ENCODE measurements at places on chromosomes 7 and 10.

- DNase-seq, result no peak
Measured at GRCh38 chr7:152126741-152127140, 101.3 kb downstream of the GALNT11 start.

DNA sequence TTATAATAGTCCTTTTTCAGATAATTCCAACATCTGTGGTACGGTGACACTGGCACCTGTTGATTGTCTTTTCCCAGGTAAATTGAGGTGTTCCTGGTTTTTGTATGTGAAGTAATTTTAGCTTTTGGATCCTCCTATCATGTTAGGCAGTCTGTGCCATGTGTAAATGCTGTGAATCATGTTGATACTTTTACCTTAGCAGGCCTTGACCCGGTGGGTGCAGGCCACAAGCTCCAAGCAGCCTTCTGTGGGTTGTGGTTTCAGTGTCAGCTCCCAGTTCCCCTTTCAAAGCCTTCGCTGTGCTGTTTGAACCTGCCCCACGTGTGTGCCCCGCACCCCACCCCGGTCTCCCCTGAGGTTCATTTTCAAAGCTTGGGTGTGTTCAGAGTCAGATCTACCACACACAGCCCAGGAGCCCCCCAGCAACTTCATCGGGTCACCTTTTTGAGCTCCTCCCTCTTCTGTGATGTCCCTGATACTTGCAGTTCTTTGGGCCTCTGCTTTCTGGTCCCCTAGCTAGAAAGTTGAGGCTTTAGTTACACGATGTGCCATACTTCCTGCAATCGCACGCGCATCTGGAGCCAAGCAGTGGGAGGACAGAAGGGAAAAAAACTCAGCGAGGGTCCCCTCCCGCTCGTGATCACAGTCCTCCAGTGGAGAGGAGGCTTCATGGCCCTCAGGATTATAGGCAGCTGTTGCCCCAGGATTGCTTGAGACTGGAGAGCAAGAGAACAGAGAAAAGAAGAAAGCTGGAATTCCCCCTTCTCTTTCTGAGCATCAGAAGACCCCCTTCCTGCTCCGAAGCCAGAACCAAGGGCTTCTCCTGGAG, 8.7 kb upstream of the BHLHA15 start:
- peak; percentile 66 for DNase-seq

DNA sequence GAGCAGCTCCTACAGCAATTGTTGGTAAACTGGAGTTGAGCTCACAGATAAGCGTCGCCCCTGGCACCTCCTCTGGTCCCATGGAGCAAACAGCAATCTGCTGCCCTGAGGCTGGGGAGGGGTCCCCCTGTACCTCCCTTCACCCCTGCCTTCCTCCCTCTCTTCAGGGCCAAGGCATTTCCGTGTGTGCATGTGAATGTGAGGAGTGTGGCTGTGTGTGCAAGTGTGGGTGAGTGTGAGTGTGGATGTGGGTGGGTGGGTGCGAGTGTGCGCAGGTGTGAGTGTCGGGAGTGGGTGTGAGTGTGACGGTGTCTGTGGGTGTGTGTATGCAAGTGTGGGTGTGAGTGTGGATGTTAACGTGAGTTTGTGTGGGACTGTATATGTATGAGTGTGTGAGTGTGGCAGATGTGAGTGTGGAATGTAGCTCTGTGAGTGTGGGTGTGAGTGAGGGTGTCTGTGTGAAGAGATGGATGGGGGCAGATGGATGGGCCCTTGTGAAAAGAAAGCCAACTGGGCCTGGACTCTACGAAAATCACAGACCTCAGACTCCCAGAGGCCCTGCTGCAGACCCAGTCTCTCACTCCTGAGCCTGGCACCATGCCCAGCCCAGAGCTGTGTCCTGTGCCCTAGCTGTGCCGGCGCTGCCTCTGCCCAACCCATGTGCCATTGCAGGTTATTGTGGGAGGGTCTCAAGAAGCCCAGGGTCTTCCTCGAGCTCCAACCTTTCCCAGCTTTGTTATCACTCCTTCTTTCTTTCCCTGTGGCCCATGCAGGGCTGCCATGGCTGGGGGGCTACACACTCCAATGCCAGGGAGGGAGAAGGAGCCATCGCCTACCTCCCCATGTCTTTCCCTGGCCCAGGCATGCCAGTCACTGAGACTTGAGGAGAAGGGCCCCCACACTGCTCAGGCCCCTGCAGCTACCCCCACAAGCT, 73.9 kb downstream of the GRID1 start:
- no peak for DNase-seq

- no peak for DNase-seq
Measured at GRCh38 chr10:114073395-114074186, 29.9 kb downstream of the ADRB1 start.

DNA sequence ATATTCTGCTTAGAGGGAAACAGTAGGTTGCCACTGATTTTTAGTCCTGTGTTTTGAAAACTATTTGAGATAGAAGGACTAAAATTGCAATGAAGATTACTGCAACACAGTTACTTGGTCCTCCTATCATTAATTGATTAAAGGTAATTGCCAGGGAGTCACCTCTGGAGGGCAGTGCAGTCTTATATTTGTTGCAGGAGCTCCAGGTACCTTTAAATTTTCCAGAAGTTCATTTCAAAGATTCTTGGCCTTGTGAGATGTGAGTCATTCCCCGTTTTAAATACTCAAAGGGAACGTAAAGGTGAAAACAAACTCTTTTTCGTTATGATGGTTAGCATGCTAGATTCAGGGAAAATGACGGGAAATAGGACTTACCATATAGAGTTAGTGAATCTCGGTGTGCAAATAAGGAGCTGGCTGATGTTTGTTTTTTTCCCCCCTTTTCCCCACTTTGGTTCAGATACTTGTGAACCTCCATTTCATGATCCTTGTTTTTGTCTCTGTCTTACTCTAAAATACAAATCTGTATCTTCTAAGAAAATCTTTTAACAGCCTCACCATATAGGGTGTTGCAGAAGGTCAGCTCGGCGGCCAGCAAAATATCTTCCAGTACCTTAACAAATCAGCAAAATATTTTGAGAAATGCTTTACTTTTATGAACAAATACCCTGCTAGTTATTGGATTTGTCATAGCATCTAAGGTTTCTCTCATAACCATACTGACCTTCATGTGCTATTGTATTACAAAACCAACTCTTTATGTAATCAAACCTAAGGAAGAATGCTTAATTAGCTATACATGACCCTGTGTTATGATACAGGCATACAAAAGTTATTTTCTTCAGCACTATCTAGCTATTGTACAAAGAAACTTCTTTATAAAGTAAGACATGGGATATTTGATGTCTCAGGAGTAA, 143.0 kb upstream of the HDAC9 start:
- DNase-seq, result peak; percentile 19

- DNase-seq, result no peak
Measured at GRCh38 chr10:4094751-4095150, 309.7 kb upstream of the KLF6 start.

GRCh38 chr10:122044713-122045112, 55.8 kb downstream of the TACC2 start:
- no peak for DNase-seq

DNA sequence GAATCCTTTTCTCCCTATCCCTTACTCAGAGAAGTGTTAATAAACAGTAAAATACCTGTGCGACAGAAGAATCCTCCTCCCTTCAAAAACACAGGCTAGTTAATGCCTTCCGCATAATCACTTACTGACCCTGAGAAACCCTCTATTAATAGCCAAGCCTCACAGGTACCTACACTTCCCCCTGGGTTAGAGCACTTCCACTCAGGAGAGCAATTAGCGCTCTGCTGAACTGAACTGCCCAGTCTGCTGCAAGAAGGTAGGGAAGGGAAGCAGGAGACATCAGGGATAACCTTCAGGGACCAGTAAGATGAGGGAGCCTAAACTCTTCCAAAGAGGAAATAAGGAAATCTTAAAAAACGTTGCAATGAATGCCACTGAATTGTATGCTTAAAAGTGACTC, 39.6 kb downstream of the KIAA1549 start:
- DNase-seq, result no peak

GRCh38 chr7:33932221-33932620, 26.9 kb downstream of the BMPER start:
- no peak for DNase-seq

DNA sequence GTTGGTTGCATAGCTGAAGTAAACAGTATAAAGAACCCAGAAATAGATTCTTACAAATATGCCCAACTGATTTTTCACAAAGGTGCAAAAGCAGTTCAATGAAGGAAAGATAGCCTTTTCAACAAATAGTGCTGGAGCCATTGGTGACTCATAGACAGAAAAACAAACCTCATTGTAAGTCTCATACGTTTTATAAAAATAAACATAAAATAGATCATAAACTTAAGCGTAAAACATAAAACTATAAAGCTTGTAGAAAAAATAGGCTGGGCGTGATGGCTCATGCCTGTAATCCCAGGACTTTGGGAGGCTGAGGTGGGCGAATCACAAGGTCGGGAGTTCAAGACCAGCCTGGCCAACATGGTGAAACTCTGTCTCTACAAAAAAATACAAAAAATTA, 318.8 kb upstream of the IGFBP3 start:
- no peak for DNase-seq

- peak; percentile 77 for DNase-seq
Measured at GRCh38 chr10:45000752-45001380, at the start of gene ZNF22. Gene ZNF22, plus strand, starts transcription at chr10:45000923. Its CDS starts 2,446 bp downstream, at chr10:45003369.

GRCh38 chr7:131897016-131897789, 340.8 kb upstream of the PODXL start:
- DNase-seq, result no peak
